ENCODE measurements at places on chromosomes 16 and 17. TPM values are rescaled to one million over a fixed set of nuclear protein-coding genes. Genes with fewer than 3 reads are reported as not detected.

The MGAT5B gene
- total RNA-seq: 3.5 TPM

The TMED6 gene
- total RNA-seq: 0.53 TPM

The P4HB gene
- total RNA-seq: 535 TPM

The PPM1E gene
- 2.2 TPM for total RNA-seq

The TXNL4B gene
- 10.6 TPM for total RNA-seq

The PSMC5 gene
- 137 TPM for total RNA-seq

The MC1R gene
- total RNA-seq: 2.9 TPM

The ABCC12 gene
- 1.1 TPM for total RNA-seq

The CACNA1H gene
- 45.0 TPM for total RNA-seq

The CMTR2 gene
- 15.5 TPM for total RNA-seq

The SLC9A5 gene
- 9.3 TPM for total RNA-seq

The ABCC11 gene
- total RNA-seq: 0.70 TPM

The PRR29 gene
- total RNA-seq: 2.1 TPM

The NPEPPS gene
- total RNA-seq: 194 TPM

GRCh38 chr17:21394265-21394664, 18.1 kb downstream of the KCNJ12 start:
- no peak for DNase-seq

GRCh38 chr17:57481910-57482391, 225.6 kb downstream of the MSI2 start:
- DNase-seq: no peak

GRCh38 chr17:63998050-63998720, at the start of gene PRR29:
Gene PRR29 (plus strand): TSS chr17:63998351. CDS start chr17:63998365, 14 bp downstream.
- DNase-seq: peak; percentile 97

GRCh38 chr17:34633351-34633750, 54.0 kb downstream of the TMEM132E start:
- DNase-seq: peak; percentile 90

DNA sequence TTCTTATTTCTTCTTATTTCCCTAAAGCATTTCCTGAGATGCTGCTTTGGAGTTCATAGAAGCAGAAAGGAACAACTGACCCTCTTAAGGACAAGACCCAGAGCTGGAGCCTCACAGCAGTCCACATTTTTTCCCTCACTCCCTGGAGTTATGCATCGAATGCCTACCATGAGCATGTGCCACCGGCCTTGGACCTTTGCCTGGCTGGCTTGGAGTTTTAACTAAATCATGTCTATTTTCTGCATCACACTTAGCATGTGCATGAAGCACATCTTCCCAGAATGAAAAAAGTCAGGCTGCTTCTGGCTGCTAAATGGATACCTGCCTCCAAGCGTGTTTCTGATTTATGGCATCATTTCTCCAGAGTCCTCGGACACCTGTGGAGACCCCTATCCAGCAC, 104.5 kb downstream of the SPACA3 start:
- DNase-seq: no peak

GRCh38 chr17:30975042-30975820, 4.4 kb downstream of the RNF135 start:
- peak; percentile 22 for DNase-seq

DNA sequence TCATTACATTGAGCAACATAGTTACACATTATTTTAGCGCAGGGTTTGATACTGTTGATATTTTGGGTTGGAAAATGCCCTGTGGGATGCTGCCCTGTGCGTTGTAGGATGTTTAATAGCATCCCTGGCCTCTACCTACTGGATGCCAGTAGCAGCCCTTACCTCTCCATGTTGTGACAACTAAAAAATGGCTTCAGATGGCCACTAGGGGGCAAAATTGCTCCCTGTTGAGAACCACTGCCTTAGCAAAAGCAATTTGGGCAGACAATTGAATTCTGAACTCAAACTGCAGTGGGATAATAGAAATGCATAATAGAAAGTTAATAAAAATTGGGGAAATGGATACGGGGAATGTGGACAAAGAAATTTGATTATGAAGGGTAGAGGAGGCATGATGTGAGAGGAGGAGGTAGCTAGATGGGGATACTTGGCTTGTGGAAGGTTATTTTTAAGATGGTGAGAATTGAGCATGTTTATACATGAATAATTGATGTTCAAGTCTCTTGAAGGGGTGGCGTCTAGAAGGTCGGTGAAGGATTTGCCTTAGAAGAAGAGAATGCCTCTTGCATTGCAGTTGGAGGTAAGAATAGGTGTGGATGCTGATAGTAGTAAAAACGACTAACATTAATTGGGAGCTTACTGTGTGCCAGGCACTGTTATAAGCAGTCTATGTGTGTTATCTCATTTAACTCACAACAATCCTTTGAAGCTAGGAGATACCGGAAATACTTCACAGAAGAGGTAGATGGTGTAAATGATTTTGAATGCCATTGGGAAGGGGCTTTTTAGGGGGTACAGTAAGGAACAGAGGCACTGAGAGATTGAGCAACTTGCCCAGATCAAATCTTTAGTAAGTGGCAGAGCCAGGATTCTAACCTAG, 19.0 kb downstream of the HEATR9 start:
- peak; percentile 89 for DNase-seq

DNA sequence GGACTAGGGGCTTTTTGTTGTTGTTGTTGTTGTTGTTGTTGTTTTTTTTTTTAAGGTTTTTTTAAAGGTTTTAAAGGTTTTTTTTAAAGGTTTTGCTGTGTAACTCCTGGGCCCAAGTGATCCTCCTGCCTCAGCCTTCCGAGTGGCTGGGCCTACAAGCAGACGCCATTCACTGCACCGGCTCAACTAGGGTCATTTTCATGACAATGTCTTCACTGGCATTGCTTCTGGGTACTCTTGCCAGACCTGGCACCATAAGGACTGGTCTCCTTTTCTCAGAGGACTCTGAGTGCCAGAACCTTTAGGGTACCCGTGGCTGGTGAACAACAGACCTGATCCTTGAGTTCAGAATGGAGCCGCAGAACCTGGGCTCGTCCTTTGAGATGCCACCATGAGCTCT, 20.4 kb downstream of the POLR3E start:
- peak; percentile 36 for DNase-seq

DNA sequence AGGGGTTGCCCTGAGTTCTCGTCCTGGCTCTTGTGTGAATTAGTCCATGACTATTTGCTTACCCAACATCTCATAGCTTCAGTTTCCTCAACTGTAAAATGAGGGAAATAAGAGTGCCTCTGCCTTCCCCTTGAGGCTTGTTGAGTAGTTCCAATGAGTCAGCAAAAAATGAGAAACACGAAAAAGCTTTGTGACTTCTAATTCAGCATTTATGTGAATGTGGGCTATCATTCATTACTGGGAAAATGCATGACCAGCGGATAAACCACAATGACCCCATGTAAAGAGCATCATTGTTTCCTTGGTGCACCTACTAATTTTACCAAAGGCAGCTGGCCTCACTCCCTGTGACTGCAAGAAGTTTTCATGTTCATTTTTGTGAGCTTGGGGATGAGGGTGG, 374.6 kb upstream of the HSBP1 start:
- DNase-seq: no peak

DNA sequence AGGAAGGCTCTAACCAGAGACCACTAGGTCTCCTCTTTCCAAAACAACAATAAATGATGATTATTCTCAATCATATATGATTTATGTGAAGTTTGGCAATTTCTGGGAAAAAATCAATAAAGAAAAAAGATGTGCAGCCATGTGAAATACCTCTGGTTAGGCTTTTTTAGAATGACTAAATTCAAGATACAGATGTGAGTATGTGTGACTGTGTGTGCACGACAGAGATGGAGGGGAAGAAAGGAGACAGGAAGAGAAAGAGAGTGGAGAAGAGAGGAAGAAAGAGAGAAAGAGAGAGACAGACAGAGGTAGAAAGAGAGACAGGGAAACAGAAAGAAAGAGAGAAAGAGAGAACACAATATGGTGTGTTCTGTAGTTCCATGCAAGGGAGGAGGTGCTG, 558.6 kb upstream of the CDH5 start:
- no peak for DNase-seq

- peak; percentile 81 for DNase-seq
Measured at GRCh38 chr17:79814974-79815835, 18.3 kb upstream of the CBX8 start.

DNA sequence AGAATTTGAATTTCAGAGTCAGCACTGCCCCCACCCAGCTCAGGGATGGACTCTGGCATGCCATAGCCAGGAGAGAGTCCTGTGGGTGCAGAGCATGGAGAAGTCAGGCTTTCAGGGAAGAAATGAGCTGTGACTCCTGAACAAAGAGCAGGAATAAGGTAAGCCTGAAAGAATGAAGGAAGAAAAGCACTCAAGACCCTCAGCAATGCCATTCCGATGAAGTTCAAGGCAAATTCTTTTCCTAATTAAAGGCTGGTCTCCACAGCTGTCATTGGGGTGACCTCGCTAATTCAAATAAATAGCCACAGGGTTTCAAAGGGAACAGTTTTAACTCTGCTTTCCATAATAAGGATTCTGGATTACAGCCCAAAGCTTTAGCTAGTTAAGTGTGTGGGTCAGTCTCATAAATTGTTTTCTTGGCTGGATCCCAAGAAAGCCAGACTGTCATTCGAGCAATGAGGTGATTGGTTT, 31.7 kb downstream of the TOM1L2 start:
- no peak for DNase-seq

- no peak for DNase-seq
Measured at GRCh38 chr17:79463421-79464317, 147.2 kb downstream of the RBFOX3 start.

GRCh38 chr16:47643323-47644000, 182.3 kb downstream of the PHKB start:
- DNase-seq: no peak

DNA sequence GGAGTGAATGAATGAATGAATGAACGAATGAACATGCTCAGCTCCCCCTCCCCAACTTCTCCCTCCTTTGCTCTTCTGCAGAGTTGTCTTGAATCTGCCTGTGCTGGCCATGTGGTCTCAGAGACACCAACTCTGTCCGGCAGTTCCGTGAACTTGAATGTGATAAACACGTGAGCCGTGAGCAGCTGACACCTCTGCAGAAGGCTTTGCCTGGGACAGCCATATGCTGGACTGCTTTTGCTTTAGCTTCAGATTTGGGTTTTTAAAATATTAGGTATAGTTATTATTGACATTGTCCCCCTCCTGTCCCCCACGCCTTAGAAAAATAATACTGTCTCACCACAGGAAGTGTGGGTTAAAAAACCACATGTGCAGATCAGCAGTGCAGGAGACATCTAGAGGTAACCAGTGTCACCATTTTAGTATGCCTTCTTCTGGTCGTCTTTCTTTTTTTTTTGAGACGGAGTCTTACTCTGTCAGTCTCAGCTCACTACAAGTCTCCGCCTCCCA, 83.8 kb downstream of the ABCC1 start:
- DNase-seq: no peak

- DNase-seq: peak; percentile 98
Measured at GRCh38 chr17:42980274-42980765, at the start of gene RUNDC1. Gene RUNDC1 (plus strand): TSS chr17:42980565. CDS start chr17:42980577, 12 bp downstream.

- peak; percentile 55 for DNase-seq
Measured at GRCh38 chr17:28898527-28898955, 1.0 kb upstream of the FLOT2 start.

DNA sequence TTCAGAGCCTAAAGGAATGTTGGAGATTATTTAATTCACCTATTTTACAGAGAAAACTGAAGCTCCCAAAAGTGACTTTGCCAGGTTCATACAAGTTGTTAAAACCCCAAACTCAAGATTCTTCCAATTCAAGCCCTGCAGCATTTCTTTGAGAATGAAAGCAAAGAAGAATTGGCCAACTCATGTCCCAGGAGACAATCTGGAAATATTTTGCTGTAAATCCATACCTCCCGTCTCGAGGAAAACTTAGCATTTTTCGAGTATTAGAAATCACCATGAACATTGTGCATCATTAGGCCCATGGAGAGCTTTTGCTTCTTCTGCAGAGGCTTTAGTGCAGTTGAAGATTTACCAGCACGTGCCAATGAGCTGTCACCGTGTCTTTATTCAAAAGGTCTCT, 176.4 kb upstream of the KCNJ16 start:
- no peak for DNase-seq

GRCh38 chr17:16922386-16923096, 49.4 kb downstream of the TNFRSF13B start:
- peak; percentile 38 for DNase-seq

DNA sequence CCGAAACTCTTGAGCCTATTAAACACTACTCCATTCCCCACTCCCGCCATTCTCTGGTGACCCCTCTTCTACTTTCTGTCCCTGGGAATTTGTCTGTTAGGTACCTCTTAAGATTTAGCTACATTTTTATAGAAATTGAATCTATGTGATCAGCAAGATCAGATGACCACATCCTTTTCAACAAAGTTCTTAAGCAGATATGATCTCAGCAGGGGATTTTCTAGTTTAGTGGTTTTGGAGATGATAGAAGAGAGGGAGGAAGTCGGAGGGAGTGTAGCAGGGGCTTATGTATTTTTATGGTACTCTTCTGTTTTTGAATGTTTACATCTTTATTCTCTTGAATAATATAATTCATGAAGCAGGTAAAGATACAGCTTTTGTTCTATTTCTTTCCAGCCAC, 40.8 kb downstream of the RPA1 start:
- DNase-seq: no peak

DNA sequence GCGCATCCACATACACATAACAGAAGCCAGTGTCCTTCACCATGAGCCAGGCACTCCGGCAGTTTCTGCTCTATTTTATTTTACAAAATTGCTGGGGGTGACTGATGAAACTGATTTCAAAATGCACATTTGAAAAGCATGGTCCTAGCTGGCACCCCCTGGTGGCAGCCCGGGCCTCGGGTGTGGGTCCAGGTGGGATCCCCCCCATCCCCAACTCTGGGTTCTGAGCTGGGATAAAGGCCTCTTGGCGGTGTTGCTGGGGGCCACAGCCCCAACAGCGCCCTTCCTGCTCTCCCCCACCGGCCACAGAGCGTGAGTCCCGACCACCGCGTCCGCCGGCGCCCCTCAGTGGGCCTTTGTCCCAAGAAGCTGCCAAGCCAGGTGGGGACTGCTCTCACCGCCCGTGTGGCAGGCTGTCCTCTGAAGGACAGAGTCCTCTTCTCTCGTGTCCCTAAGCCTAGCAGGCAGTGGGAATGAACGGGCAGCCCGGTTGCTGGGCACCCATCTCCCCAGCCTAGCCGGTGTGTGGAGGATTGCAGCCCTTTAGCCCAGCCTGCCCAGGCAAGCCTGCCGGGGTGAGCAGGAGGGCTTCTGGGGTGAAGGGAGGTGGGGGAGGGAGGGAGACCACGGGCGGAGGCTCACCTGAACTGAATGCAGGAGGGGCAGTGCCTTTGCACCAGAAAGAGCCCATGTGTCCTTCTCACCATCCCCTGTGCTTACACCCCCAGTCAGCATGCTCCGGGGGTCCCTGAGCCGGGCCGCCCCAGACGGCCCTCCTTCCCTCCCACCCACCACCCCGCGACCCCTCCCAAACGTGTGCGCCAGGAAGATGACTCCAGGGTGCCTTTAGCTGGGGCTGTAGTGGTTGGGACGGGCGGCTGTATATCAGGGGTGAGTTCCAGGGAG, 898 bp downstream of the SNAI3 start:
- peak; percentile 77 for DNase-seq

GRCh38 chr16:52494621-52495020, 52.3 kb downstream of the TOX3 start:
- DNase-seq: no peak

- no peak for DNase-seq
Measured at GRCh38 chr17:76690596-76691280, 20.0 kb downstream of the MXRA7 start.

GRCh38 chr17:4607773-4608187, 23.5 kb downstream of the SMTNL2 start:
- peak; percentile 70 for DNase-seq
